ENCODE measurements at places on chromosomes 6 and 20. TPM values are rescaled to one million over a fixed set of nuclear protein-coding genes. Genes with fewer than 3 reads are reported as not detected.

The ENPP4 gene
- total RNA-seq = 5.0 TPM

The HMGCLL1 gene
- total RNA-seq = not detected

The ARFGAP1 gene
- 94.4 TPM for total RNA-seq

The RSPH9 gene
- total RNA-seq = not detected

The CCN5 gene
- not detected for total RNA-seq

The KIF25 gene
- not detected for total RNA-seq

The HLA-DPA1 gene
- 26.2 TPM for total RNA-seq

The OARD1 gene
- total RNA-seq = 32.2 TPM

The CDS2 gene
- total RNA-seq = 58.4 TPM

GRCh38 chr6:157726892-157727628 lies 96.0 kb upstream of the SNX9 start:
- DNase-seq = no peak

DNA sequence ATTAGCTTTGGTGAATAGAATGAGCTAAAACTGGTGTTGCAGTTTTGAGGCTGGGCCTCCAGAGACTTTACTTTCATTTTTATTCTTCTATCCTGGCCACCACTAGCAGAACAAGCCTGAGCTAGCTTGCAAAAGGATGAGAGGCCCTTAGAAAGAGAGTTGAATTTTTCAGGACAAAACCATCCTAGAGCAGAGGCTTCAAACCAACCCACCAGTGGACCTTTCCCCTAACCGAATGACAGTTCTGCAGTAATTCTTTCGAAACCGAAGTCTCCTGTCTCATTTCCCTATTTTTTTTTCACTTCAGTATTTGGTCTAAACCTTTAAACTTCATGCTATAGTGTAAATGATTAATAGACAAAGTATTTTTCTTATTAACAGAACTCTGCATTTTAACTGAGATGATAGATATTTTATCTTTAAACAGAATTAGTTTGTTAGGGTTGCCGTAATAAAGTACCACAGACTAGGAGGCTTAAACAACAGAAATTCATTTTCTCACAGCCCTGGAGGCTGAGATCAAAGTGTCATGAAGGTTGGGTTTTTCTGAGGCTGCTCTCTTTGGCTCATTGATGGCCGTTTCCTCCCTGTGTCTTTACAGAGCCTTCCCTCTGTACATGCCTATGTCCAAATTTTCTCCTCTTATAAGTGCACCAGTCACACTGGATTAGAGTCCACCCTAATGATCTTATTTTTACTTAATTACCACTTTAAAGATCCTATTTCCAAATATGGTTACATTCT lies 80.6 kb upstream of the PAK5 start:
- DNase-seq = no peak

GRCh38 chr6:23477586-23477985 lies 648.4 kb upstream of the NRSN1 start:
- no peak for DNase-seq

DNA sequence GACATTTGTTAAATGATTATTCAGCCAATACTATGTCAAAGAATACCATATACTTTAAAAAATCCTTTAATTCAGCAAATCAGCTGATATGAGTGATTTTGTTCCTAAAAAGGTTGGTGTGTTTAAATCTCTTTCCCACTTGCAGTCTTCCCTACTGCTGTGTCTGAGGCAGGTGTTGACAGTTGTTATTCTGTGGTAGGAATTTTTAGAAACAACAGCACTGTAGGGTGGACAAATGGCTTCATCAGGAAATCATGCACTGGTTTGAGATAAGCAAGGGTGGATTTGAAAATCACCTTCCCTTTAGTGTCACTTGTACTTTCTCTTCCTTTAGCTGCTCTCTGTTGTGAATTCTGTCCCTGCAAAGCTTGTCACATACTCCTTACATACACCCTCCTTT lies 213.7 kb upstream of the SGK1 start:
- no peak for DNase-seq

- DNase-seq = no peak
These were observed 327.4 kb upstream of the MAP3K7 start for GRCh38 chr6:90914312-90914711.

DNA sequence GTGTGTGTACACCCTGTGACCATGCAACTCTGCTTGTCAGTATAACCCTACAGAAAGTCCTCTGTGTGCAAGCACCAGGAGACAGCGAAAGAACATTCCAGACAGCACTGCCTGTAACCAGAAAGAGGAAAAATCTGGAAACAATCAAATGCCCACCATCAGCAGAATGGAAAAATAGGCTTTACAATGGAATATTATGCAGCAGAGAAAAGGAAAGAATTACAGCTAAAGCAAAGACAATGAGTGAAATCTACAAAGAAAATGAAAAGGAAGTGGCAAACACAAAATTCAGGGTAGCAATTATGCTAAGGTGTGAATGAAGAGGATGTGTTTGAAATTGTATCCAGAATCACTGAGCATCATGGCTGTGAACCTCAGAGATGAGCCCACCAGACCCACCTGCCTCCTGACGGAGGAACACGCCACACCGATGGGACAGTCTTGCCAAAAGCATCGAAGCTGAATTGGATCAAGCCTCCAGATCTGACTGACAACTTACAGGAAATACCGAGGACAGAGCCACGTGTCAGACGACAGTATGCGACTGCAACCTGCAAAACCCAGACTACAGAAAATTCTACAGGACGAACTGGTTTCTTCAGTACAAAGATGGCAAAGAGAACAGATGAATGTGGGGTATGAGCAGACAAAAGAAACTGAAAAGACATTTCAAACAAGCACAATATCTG lies 133.2 kb downstream of the NFATC2 start:
- no peak for DNase-seq

DNA sequence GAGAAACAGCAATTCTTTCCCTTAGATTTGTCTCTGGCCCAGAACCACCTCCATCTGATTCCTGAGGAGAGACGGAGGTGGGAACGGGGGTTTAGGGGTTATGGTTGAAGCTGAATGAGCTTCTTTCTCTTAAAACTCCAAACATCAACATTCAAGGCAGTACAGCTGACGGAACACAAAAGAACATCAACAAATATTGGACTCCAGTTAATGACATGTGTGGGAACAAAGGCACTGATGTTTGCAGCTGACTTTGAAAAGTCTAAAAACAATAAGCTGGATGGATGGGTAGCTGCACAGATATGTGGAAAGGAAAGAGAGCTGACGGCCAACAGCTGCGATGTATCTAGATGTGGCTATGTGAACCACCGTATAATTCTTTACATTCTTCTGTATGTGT lies 256.5 kb downstream of the SOD2 start:
- DNase-seq = no peak
